Glutamatergic neuron (in vitro differentiated cells): ENCODE measurements at places on chromosomes 1 and 21. TPM values are rescaled to one million over a fixed set of nuclear protein-coding genes. Genes with fewer than 3 reads are reported as not detected.

Gene TGFB2
- total RNA-seq: 2.0 TPM

GRCh38 chr1:230390371-230390770, 35.8 kb downstream of the PGBD5 start:
- peak overlapping the region; percentile 97 for H3K27ac ChIP-seq
- peaks cover 47% of the 10 kb centered on the region for H3K4me1 ChIP-seq
- no peak for DNase-seq
- peaks cover 17% of the 10 kb centered on the region for H3K27me3 ChIP-seq
- H3K36me3 ChIP-seq: no peaks in the 10 kb centered on the region

Gene SELL
- not detected for total RNA-seq

DNA sequence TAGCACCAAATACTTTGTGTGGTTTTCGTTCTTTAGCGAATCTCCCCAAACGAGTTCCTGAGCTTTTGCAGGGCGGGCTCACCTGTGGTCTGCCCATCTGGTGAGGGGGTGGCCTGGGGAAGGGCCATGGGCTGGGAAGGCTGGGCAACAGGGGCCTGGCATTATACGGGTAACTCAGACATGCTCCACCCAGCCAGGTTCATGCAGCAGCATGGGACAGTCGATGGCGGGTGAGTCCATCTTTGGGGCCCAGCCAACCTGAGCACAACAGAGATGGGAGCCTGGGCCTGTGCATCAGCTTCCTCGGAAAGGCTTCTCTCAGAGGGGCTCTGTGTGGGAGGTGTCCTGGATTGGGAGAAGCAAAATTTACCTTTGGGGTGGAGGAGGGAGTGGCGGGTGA, 302.6 kb downstream of the CAMTA1 start:
- H3K4me3 ChIP-seq: no peak overlapping the region
- no peaks in the 10 kb centered on the region for H3K27me3 ChIP-seq
- H3K36me3 ChIP-seq: no peaks in the 10 kb centered on the region
- no peak for DNase-seq
- no peak overlapping the region for H3K27ac ChIP-seq
- H3K4me1 ChIP-seq: peaks cover 35% of the 10 kb centered on the region

Gene CELA2A
- not detected for total RNA-seq

GRCh38 chr1:68723791-68724190, 226.9 kb upstream of the DEPDC1 start:
- no peaks in the 10 kb centered on the region for H3K4me1 ChIP-seq
- H3K36me3 ChIP-seq: no peaks in the 10 kb centered on the region
- H3K4me3 ChIP-seq: no peak overlapping the region
- no peak for DNase-seq
- H3K27me3 ChIP-seq: no peaks in the 10 kb centered on the region

Gene ACTN2
- total RNA-seq: 2.7 TPM

DNA sequence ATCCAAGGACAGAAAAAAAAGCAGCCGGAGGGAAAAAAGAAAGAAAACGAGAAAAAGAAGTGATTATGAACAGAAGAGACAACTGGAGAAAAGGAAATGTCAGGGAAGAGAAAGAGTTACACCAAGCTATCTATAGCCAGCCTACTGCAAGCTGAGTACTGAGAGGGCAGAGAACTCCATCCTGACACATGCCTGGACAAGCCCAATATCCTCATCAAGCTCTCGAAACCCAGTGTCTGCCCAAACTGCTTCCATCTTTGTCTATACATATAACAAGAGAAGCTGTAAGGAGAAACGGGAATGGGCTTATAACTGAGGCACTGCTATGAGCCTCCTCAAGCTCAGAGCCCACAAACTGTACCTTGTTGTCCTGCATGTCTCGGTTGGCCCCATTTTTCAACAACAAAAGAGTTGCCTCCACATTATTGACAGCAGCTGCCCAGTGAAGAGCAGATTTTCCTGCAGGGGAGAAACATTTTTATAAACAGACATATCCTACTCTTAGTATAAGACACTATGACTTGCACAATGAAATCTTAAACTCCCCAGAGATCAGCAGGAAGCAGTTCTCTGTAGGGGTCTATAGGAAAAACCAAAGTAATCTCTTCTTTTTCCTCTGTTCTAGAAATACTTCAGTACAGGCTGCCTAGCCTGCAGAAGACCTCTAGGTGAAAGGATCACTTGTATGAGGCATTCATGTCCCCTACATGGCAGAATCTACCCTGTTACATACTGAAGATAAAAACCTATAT, 21.2 kb upstream of the ADAM30 start:
- DNase-seq: no peak
- H3K27me3 ChIP-seq: no peaks in the 10 kb centered on the region
- H3K27ac ChIP-seq: no peak overlapping the region
- H3K4me3 ChIP-seq: no peak overlapping the region
- H3K36me3 ChIP-seq: peaks cover 10% of the 10 kb centered on the region

DNA sequence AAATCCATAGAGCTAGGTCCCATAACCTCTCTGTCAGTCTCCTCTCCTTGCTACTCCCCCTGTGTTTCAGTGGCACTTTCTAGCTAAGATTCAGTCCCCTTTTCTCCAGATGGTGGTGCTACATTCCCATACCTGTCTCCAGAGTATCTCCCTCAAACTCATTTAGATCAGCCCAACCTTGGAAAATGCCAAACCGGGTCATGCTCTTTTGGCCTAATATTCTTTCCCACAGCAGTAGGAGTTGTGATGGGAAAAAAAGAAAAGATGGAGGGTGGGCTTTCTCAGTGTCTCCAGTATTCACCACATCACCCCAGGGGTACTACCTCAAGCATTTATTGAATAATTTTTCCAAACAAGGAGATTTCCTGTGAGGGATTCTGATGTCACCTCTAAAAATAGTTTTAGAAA, 3.2 kb upstream of the RXFP4 start:
- H3K4me3 ChIP-seq: peak overlapping the region; percentile 18
- H3K27ac ChIP-seq: no peak overlapping the region
- H3K4me1 ChIP-seq: peaks cover 1% of the 10 kb centered on the region
- DNase-seq: no peak

Gene PDZK1IP1
- not detected for total RNA-seq

- H3K4me3 ChIP-seq: peak overlapping the region; percentile 34
- peak overlapping the region; percentile 23 for H3K27ac ChIP-seq
- peaks cover 19% of the 10 kb centered on the region for H3K4me1 ChIP-seq
These were observed 134.7 kb downstream of the KAZN start for GRCh38 chr1:14733048-14733778.

- peaks cover 11% of the 10 kb centered on the region for H3K27me3 ChIP-seq
- H3K36me3 ChIP-seq: no peaks in the 10 kb centered on the region
- H3K4me1 ChIP-seq: peaks cover 3% of the 10 kb centered on the region
- peak; percentile 4 for DNase-seq
- H3K4me3 ChIP-seq: no peak overlapping the region
These were observed 24.1 kb downstream of the TNNT2 start for GRCh38 chr1:201353186-201353940.

- H3K27ac ChIP-seq: peak overlapping the region; percentile 78
- H3K4me1 ChIP-seq: peaks cover 11% of the 10 kb centered on the region
These were observed 44.9 kb downstream of the PAFAH2 start for GRCh38 chr1:25952841-25953401.

DNA sequence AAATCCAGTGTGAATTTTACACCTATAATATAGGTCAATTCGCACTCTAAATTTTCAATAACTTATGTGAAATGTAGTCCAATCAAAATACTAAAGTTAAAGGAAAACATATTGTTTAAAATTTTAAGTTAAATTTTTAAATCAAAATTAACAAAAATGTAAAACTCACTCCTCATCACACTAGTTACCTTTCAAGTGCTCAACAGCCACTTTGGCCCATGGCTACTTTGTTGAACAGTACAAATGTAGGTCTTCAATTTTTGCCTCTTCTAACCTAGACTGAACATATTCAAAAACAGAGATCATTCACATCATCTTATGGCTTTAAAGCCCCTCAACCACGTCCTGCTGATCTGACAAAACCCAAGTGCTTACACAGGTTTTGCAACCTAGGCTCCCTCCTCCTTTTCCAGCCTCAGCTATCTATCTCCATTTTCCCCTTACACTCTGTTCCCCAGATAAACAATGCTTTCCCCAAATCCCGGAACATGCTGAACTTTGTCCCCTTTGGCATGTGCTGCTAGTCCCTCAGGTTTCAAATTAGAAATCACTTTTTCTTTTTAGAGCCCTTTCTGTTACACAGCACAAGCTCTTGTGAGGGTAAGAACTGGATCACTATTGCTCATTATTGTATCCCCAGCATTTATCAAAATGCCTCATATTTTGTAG, 110.6 kb downstream of the AKT3 start:
- H3K36me3 ChIP-seq: peaks cover 6% of the 10 kb centered on the region
- no peak for DNase-seq
- H3K4me1 ChIP-seq: peaks cover 19% of the 10 kb centered on the region
- H3K27me3 ChIP-seq: no peaks in the 10 kb centered on the region

- DNase-seq: no peak
- H3K27me3 ChIP-seq: no peaks in the 10 kb centered on the region
- no peak overlapping the region for H3K4me3 ChIP-seq
- no peak overlapping the region for H3K27ac ChIP-seq
- no peaks in the 10 kb centered on the region for H3K36me3 ChIP-seq
These were observed 70.0 kb upstream of the TENT5C start for GRCh38 chr1:117535821-117536220.

Gene SEC16B
- total RNA-seq: 0.93 TPM

DNA sequence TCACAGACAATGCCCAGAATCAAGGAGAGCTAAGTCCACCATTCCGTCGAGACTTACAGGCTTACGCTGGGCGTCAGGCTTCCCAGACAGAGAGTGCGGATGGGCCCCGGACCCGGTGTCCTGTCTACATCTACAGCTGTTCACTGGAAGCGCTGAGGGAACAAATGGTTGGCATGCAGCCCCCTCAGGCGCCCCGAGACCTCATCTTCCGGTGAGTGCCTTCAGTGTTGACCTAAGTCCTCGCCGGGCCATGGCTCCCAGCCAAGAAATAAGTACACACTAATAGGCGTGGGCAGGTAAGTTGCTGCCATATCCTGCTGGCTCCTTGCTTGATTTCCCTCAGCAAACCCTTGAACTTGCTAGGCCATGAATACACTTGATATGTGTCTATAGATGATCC, 26.2 kb downstream of the HYI start:
- H3K36me3 ChIP-seq: no peaks in the 10 kb centered on the region
- no peak overlapping the region for H3K4me3 ChIP-seq
- H3K27me3 ChIP-seq: no peaks in the 10 kb centered on the region
- no peak overlapping the region for H3K27ac ChIP-seq
- no peak for DNase-seq

Gene FCRL1
- total RNA-seq: not detected

DNA sequence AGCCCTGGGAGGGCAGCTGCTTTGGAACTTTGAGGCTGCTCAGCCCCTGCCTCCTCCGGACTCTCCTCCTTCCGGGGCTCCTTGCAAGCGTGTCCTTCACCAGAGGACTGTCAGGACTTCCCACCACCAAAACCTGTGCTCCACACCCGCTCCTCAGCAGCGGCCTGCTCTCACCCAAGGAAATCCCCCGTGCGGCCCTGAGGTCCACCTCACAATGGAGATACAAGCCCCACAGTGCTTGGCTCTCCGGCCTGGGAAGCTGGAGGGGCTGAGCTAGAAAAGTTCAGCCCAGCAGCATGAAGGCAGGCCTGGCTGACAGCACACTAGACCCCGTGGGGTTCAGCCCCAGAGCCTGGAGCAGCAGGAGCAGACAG, 33.6 kb downstream of the PGBD5 start:
- H3K4me1 ChIP-seq: peaks cover 44% of the 10 kb centered on the region
- DNase-seq: no peak
- peaks cover 13% of the 10 kb centered on the region for H3K27me3 ChIP-seq

DNA sequence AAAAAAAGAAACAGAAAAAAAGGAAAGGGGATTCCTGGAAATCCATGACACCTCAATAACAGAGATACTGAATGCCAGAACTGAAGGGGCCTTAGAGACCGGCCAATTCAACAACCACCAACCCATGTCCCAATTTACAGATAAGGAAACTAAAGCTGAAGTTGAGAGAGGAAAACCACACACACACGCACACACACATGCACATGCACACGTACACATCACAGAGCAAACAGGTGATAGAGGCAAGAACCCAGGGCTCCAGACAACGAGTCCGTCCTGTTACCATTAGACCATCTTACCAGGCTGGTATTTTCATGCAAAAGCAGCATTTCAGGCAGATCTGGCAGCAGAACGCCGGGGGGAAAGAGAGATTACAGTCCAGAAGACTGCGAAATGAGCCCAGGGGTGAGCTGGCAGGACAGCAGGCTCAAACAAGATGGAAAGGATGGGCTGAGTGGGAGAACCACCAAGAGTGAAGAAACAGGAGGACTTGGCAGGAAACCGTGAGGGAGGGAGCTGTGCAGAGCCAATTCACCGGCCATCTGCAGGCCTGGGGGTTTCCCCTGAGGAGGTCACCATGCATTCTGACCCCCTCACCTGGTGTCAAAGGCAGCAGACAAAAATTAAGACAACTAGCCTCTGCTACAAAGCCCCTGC, 43.5 kb downstream of the PAFAH2 start:
- peaks cover 9% of the 10 kb centered on the region for H3K4me1 ChIP-seq
- H3K27ac ChIP-seq: peak overlapping the region; percentile 68
- no peak for DNase-seq

- no peak overlapping the region for H3K27ac ChIP-seq
- H3K27me3 ChIP-seq: no peaks in the 10 kb centered on the region
- no peaks in the 10 kb centered on the region for H3K36me3 ChIP-seq
- no peak overlapping the region for H3K4me3 ChIP-seq
These were observed 17.7 kb downstream of the CMPK1 start for GRCh38 chr1:47351305-47351704.

DNA sequence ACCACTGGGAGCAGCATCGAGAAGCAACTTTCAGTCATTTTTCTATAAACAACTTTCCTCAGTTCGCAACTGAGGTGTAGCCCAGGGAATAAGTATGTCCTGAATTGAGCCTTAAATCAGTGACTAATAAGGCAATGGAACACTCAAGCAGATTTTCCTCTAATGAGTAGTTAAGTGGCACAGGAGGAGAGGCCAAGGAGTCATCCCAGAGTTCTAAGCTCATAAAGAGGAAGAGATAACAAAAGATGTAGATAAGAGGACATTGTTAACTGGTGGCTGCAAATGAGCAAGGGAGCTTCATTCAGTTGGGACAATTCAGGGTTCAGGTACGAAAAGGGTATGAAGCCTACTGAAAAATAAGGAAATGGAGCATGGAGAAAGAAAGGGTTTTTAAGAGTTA, 64.5 kb downstream of the LRRC40 start:
- H3K27ac ChIP-seq: no peak overlapping the region
- no peaks in the 10 kb centered on the region for H3K27me3 ChIP-seq
- no peak overlapping the region for H3K4me3 ChIP-seq
- H3K4me1 ChIP-seq: no peaks in the 10 kb centered on the region
- DNase-seq: no peak

GRCh38 chr1:157133426-157133825, 4.8 kb downstream of the ETV3 start:
- no peaks in the 10 kb centered on the region for H3K36me3 ChIP-seq
- H3K4me3 ChIP-seq: no peak overlapping the region
- peaks cover 8% of the 10 kb centered on the region for H3K4me1 ChIP-seq
- no peak for DNase-seq
- no peak overlapping the region for H3K27ac ChIP-seq

GRCh38 chr1:241061062-241061461, 295.9 kb downstream of the RGS7 start:
- peaks cover 8% of the 10 kb centered on the region for H3K4me1 ChIP-seq
- no peak overlapping the region for H3K4me3 ChIP-seq
- no peak overlapping the region for H3K27ac ChIP-seq
- no peaks in the 10 kb centered on the region for H3K36me3 ChIP-seq
